ENCODE measurements at places on chromosomes 12 and 14. TPM values are rescaled to one million over a fixed set of nuclear protein-coding genes. Genes with fewer than 3 reads are reported as not detected.

The HAL gene
- total RNA-seq = not detected

The CCDC38 gene
- total RNA-seq = not detected

The GPR65 gene
- total RNA-seq = 1.4 TPM

- DNase-seq = no peak
Observed at GRCh38 chr12:16297521-16297920, 20.0 kb upstream of the SLC15A5 start.

DNA sequence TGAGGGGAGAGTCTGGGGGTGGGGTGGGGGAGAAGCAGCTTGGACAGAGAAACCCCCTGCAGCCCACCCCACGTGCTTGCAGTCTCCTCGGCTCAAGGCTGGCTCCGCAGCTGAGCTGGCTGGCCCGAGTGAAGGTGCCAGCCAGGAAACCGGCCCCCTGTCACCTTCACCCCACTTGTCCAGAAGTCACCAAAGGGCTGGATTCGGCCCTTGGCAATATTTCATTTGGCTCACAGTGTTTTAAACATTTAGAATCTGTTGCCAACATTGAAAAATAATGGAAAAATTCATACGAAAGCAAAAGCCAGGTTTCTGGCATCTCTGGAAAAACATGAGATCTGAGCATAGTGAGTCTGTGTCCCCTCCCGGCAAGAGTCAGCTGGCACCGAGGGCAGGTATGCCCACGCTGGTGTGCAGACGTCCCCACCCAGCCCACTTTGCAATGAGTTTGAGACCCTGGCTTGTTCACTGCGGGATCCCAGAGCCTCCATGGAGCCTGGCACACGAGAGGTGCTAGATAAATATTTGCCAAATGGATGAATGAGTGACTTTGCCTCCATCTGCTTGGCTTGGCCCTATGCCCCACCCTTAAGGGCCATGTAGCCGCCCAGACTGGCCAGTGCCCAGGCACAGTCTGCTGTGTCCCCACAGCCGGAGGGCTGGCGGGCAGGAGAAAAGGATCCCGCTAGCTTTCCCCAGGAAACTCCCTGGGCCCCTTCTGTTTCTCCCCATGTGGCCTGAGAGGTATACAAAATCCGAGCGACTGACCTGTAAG is 18.2 kb downstream of the MSI1 start:
- DNase-seq = no peak

DNA sequence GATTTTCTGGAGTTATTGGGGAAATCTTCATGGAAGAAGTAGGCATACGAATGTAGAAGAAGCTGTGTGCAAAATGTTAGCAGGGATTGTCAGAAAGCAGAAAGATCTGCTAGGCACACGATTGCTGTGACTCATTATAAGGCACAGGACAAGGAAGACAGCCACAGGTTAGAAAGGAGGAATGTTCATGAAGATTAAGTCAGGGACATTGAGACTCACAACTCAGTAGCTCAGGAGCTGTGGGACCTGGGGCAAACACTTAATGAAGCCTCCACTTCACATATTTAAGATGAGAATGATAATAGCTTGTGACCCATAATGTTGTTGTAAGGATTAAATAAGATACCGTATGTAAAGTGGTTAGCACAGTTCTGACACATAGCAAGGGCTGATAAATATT is 26.6 kb upstream of the RTRAF start:
- no peak for DNase-seq

The PPFIBP1 gene
- 65.3 TPM for total RNA-seq

GRCh38 chr12:123889848-123890535 is 82.6 kb downstream of the CCDC92 start:
- DNase-seq = no peak

DNA sequence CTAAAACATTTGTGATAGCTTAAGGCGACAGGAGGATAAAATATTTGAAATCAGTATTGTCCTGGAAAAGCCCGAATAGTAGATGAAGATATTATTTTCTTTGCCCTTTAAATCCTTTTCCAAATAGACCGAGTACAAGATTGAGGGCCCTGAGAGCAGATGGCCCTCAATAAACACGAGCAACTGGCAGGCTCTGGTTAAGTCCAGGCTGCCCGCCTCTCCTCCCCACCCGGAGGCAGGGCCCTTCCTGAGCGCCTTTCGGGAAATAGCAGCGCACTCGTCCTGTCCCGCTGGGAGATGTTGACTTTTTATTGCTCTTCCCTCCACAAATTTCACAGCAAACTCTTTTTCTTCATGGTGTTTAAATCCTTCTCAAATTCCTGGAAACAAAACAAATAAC is 50.8 kb upstream of the MAX start:
- no peak for DNase-seq

GRCh38 chr12:58961906-58962305 is 41.6 kb upstream of the LRIG3 start:
- no peak for DNase-seq

DNA sequence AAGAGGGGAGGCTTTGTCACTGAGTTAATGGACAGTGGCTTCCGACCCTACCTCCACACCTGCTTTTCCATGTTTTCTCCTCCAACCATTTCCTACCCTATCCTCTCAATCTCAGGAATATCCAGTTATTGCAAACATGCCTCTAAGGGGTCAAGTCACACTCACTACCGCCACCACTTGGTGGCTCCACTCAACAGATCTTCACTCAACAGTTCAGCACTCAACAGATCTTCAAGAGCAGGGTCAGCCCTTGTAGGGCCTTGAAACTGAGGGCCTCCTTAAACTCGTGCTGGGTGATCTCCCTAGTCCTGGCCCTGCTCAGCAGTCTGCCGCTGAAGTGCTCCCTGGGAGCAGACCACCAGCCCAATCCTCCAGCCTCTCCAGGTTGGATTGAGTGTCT is 14.2 kb downstream of the ZNF641 start:
- no peak for DNase-seq

The DNAAF2 gene
- 8.9 TPM for total RNA-seq

- no peak for DNase-seq
Observed at GRCh38 chr14:32542507-32542906, 213.4 kb downstream of the AKAP6 start.

DNA sequence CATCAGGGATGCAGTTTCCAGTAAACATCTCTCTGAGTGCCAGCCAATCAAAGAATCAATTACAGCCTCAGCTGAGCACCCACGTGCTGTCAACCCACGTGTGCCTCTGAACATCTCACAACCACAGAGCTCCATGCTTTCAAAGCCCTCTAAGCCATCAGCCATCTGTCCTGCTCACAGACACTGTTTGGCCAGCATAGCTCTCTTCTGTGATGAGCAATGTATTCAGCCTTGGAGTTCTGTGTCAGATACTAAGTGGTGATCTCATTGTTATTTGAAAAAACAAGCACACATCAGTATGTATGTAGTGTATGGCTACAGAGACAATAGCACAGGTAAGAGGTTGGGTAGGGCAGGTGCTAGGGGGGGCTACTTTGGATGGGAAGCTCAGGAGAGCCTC is 94.3 kb downstream of the RGS6 start:
- DNase-seq = no peak

GRCh38 chr12:75738486-75738885 is 227.1 kb upstream of the KRR1 start:
- DNase-seq = no peak

The PTPN6 gene
- 5.3 TPM for total RNA-seq

DNA sequence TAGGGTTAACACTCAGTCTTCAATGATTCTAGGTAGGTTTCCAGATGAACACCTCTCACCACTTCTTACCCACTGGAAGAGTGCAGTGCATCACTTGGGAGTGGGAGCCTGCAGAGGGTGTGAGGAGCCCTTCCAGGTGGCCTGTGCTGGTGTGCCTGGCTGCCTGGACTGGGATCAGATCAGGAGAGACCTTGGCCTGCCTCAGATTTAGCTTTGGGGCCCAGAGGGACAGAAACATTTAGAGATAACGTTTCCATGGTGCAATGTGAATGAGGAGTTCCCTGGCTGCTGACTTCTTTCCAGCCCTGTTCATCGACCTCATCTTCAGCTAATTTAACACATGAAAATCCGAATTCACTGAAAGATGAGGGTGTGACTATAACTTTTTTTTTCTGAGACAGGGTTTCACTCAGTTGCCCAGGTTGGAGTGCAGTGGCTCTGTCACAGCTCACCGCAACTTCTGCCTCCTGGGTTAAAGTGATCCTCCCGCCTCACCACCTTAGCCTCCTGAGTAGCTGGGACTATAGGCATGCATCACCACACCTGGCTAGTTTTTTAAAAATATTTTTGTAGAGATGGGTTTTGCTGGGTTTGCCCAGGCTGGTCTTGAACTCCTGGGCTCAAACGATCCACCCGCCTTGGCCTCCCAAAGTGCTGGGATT is 53.6 kb downstream of the SUSD6 start:
- no peak for DNase-seq

DNA sequence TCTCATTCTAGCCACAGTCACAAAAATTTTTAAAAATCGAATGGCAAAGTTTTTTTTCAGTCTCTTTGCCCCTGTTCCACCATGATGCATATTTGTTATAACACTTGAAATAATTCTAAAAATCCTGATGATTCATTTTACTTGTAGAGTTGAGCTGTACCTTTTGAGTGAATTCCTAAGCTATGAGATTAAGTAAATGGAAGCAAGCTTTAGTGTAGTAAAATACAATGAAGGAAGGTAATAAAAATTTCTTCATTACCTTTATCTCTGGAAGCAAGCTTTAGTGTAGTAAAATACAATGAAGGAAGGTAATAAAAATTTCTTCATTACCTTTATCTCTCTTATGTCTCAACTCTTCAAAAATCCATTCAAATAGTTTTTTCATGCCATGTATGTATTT is 46.1 kb downstream of the TMTC3 start:
- DNase-seq = no peak

DNA sequence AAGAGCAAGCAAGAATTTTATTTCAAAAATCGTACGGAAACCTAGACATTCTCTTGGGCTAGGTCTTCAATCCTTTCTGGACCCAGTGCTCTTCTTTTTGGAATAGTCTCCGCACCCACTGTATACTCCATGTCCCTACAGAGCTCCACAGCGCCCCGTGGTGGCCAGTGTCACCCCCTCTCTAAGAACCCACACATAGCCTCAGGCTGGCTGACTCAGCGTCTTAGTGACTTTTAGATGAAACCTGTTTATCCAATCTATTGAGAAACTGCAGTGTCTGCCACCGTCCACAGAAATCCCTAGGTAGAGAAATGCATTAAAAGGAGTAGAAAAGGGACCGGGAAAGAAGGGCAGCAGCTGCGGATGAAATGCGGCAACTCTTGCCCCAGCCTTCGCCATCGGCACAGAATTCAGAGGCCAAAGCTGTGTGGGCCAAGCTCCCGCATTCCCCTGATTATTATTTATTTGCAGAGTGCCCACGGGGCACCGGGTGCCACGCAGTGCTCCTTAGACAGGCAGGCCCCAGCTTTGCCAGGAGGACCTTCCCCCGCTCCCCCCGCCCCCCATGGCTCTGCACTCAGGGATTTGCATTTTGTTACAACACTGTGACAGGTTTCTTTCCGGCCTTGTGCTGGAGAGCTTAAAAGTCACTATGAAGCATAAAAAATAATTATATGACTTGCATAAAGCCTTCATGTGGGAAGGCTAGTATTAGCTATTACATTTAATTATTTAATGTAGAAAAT is 170.1 kb upstream of the FKBP4 start:
- DNase-seq = no peak

GRCh38 chr14:50813544-50813863 is 17.5 kb downstream of the NIN start:
- DNase-seq = no peak

The TMPRSS12 gene
- not detected for total RNA-seq

The GPX2 gene
- total RNA-seq = not detected

The SCNN1A gene
- total RNA-seq = 1.1 TPM

The NRIP2 gene
- total RNA-seq = 1.1 TPM

DNA sequence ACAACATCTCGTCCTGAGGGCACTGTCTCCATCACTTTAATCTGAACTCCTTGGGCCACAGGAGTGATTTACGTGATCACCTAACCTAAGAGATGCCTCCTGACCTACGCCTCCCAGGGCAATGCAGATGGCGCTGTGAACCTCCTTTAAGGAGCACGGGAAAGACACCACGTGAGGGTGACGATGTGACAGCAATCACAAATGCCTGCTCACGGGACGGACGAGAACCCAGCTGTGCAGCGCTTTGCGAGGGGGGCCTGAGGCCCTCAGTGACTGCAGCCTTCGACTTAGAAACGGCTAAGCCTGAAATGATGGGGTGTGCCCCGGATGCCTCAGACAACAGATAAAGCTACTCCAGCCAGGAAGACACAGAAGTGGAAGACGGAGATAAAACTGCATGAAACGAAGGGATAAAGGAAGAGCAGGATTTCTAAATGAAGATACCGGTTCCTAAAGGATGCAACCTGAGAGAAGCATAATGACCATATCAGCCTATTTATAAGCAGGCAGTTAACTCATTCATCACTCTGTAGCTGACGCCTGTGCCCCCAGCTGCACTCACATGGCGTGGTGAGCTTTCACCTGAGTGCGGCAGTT is 13.9 kb upstream of the GOLGA3 start:
- DNase-seq = no peak

- peak; percentile 75 for DNase-seq
Observed at GRCh38 chr12:111445726-111446581, 40.2 kb downstream of the SH2B3 start.

The DPPA3 gene
- total RNA-seq = not detected

The TRIM9 gene
- 21.0 TPM for total RNA-seq

The SBNO1 gene
- total RNA-seq = 21.0 TPM

DNA sequence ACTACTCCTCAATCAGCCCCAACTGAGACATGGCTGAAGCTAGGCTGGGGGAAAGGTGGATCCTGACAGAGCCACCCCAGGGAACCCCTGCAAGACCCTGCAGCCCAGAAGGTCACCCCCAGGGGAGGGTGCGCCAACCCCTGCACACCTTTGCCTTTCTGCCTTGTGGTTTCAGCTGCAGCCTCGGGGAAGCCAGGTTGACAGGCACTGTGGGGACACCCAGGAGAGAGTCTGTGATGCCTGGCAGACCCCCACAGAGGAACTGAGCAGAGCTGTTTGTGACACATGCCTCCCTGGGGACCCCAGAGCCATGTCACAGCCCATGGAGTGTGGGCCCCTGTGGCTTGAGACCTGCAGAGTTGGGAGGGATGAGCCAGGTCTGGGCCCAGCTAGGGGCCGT is 11.8 kb upstream of the HHIPL1 start:
- no peak for DNase-seq

- no peak for DNase-seq
Observed at GRCh38 chr12:41103614-41104013, 84.5 kb upstream of the PDZRN4 start.

The AGAP2 gene
- total RNA-seq = 0.82 TPM

Measured in sigmoid colon (tissue), 7 donors.